AG04450 (cell line): ENCODE measurements at places on chromosomes 7 and 10.

DNA sequence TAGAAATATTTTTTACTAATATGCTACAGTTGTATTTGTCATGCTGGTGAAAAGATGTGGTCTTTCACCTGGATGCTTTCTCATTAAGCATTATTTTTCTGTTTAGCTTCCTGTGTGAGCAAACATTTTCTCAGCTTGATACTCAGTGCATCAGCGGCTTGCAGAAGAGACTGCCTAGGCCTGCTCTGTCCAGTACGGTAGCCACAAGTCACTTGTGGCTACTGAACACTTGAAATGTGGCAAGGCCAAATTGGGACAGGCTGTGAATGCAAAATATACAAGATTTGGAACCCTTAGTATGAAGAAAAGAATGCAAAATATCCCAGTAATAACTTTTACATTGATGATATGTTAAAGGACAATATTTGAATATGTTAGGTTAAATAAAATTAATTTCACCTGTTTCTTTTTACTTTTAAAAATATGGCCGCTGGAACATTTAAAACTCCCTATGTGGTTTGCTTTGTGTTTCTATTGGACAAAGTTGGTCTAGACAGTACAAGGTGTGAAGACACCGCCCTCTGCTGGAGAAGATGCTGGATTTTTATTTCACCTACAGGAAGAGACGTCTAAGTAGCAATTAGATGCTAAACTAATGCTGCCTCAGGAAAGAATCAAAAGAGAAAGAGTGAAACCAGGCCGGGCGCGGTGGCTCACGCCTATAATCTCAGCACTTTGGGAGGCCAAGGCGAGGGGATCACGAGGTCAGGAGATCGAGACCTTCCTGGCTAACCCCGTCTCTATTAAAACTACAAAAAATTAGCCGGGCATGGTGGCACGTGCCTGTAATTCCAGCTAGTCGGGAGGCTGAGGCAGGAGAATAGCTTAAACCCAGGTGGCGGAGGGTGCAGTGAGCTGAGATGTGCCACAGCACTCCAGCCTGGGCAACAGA is 5.3 kb downstream of the SRGN start:
- peak; percentile 68 for DNase-seq

GRCh38 chr10:61953183-61953582 is 51.7 kb downstream of the ARID5B start:
- no peak for DNase-seq

- DNase-seq: no peak
These were observed 798 bp upstream of the AUTS2 start for GRCh38 chr7:69597278-69598076.

- no peak for DNase-seq
These were observed 99.8 kb downstream of the NKX6-2 start for GRCh38 chr10:132685921-132686680.

DNA sequence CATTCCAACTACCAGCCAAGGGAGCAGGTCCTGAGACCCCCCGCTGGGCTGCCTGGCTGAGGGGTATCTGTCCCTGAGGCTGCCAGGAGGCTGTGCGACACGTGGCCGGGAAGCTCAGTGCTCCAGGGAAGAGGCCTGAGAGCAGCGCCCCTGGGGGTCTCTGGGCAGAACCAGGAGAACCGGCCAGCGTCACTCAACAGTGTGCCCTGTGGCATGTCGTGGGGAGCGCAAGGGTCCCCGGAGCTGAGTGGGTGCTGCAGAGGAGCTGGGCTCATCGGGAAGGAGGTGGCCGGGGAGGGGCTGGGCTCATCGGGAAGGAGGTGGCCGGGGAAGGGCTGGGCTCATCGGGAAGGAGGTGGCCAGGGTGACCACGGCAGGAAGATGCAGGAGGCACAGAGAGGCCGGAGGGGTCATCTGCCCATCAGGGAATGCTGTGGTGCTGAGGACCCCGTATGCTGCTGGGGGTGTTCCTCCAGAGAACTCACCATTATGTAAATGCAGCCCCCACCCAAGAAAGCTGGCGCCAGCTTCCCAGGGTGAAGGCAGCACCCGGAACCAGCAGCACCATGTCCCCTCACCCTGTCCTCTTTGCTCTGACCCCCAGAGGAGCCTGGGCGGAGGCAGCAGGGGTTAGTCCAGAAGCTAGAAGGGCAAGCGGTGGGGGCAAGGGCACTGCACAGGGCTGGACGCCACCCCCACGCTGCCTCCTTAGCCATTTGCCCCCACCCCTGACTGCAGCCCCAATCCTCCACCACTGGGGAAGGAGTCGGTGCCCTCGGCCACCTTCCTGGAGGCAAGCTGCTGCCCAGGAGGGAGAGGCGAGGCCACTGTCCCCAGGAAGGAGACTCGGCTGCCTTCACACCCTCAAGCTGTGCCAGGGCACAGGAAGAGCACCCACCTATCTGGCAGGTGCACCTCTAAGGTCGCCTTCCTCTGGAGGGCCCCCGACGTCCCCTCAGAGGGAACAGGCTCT is 33.3 kb downstream of the CALML3 start:
- DNase-seq: no peak

DNA sequence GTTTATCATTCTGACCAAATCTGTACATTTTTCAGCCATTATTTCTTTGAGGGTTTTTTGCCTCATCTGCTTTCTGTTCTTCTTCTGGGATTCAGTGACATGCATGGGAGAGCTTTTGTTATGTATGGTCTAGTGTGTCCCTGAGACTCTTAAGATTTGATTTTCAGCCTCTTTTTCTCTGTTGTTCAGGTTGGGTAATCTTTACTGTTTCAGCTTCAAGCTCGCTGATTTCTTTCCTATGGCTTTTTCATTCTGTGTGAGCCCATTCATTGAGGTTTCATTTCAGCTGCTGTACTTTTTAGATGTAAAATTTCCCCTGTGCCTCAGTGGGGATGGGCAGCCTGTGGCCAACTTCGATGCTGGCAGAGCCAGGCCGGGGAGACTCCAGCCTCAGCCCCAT is 38.1 kb downstream of the FOXK1 start:
- no peak for DNase-seq

GRCh38 chr7:96837593-96837992 is 127.9 kb upstream of the SEM1 start:
- DNase-seq: no peak

DNA sequence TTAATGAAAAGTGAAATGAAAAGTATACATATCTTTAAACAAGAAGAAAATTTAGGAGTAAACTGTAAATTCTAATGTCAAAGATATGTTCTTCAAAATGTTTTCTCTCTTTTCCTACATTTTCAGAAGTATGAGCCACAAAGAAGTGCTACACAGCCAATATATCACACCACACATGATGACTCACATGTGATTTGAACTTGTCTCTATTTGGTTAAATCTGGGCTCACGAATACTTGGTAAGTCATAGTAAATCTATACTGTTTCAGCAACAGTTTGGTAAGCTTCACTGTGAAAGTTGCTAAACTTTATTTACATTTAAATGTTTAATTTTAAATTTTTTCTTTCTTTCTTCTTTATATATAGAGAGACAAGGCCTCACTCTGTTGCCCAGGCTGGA is 380.6 kb upstream of the IGFBP3 start:
- DNase-seq: no peak

GRCh38 chr10:83724471-83725241 is 414.7 kb upstream of the GHITM start:
- no peak for DNase-seq

DNA sequence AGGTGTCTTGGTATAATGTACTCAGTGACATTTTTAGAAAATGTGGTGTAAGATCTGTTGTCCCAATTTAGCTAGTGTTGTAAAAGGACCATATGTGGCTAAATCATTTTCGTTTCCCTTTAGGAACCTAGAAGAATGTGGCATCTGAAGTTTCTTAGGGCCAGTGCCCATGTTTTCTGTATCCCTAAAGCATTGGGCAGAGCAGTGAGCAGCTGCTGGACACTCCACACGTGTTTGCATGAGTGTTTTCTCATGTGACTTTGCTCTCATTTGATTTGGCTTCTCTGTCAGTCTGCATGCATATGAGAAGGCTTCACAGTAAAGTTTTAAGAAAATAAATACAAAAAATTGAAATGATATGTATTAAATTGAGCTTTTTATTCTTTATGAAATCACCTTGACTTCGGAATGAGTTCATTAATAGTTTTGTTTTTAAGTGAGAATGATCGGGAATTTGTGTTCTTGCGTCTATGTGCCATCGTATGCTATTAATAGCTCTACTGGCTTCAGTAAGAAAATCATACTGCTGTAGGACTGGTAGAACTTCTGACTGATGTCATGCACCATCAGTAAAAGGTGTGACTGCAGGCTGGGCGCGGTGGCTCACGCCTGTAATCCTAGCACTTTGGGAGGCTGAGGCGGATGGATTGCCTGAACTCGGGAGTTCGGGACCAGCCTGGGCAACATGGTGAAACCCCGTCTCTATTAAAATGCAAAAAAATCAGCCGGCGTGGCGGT is 61.3 kb downstream of the RBM33 start:
- no peak for DNase-seq

GRCh38 chr7:129607471-129608120 is 3.9 kb upstream of the NRF1 start:
- DNase-seq: no peak

DNA sequence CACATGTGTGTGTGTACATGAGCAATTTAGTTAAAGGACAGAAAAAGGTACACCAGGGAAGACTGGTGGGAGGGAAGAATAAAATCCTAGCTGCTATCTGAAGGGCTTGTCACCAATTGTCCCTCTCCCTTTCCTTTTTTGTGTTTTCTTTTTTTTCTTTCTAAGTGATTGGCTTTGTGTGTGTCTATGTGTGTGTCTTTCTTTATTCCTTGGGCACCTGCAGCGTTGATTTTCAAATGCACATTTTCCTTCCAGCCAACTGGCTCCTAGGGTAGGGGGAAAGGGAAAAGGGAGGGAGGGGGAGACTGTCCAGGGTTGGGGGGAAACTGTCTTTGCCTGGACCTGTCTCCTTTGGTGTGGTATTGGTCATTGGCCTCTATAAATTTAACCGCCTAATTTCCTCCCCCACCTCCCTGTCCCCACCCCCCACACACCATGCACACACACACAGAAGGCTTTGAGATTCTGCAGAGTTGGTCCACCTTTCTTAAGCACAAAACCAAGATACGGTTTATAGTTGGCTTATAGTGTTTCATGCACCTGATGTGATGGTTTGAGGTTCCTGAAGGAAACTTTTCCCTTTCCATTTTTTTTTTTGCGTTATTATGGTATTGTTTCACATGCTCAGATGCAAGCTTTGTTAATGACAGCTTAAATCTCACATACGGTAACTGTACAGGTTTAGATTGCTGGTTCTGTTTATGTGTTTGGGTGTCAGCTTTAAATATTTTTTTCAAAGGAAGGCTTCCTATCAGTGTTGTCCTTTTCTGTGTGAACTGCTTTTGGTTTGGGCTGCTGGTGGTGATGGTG is 2.6 kb downstream of the AUTS2 start:
- DNase-seq: no peak

- no peak for DNase-seq
These were observed 477.0 kb downstream of the PTPRN2 start for GRCh38 chr7:158110661-158111048.

DNA sequence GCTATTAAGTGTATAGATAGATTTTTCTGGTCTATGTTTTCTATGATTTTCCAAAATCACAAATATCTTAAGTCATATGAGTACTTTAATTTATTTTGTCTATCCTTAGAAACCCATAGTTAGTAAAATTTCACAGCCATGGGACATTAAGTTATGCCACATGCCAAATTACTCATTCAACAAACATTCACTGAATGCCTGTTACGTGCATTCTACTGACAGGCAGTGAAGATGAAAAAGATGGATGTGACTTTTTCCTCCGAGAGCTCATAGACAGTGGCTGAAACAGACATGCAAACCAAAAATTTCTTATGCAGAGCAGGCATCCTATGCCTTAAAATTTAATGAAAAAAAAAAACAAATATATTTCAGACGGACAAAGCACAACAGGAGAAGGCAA is 84.9 kb downstream of the CHRM2 start:
- peak; percentile 34 for DNase-seq

DNA sequence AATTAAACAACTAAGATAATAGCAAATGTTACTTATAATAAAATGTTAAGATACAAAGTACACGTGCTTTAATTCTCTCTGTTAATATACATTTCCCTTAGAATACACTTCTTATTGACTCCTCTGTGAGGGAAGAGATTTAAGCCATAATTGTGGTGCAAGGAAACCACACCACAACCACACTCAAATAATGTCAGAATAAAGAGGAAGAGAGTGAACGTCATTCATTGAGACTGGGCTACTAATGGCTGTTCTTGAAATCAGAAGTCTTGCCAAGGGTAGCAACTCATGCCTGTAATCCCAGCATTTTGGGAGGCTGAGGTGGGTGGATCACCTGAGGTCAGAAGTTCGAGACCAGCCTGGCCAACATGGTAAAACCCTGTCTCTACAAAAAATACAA is 10.0 kb downstream of the FAM171A1 start:
- DNase-seq: no peak
